Stimulated activated CD8-positive, alpha-beta memory T cell treated with anti-CD3 and anti-CD28 coated beads, Interleukin-4, amount 100 ng/mL, for 4 hours (primary cell): ENCODE measurements at places on chromosomes 12 and 14.

- no peak for DNase-seq
Observed at GRCh38 chr12:55061024-55061423, 41.2 kb downstream of the NEUROD4 start.

DNA sequence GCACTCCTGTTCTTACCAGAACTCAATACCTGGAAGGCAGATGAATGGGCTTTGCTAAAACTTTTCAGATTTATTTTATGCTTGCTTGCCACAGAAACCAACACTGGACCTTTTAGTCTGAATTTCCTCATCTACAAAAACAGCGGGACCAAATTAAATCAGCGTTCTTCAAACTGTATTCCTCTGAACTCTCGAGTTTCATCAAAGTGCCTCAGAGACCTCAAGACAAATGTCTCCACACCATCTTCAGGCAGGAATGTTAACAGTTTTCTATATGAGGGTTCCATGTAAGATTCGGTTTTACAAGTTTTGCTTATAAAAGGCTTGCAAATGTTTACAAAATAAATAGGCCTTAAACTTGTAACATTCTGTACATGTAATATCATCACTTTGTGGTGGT is 74.6 kb downstream of the MED13L start:
- no peak for DNase-seq

- DNase-seq = no peak
Observed at GRCh38 chr12:112270673-112271072, 111.6 kb downstream of the HECTD4 start.

DNA sequence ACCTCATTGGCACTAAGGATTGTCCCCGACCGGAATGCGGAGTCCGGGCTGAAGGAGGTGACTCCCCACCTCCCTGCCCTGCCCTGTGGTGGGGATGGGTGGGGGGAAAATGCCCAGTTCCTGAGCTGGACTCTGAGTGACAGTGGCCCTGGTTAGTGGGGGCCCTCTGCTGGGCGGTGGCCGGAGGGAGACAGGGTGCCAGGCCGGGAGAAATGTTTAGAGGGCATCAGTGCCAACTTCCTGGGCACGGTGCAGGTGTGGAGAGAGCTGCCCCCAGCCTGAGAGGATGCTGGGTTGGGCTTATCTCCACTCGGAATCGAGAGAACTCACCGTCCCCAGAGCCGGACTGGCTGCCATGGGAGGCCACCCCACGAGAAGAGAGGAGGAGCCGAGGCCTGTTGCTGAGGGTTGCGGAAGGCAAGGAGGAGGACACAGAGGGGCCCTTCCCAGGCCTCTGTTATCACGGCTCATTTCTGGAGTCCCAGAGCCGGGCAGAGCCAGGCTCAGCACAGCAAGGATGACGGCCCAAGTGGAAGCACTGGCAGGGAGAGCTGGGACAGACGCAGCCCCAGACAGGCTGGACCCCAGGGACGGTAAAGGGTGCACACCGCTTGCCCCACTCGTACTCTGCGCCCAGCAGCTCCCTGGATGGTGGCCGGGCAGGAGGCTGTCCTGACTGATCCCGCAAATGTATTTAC is 156.7 kb downstream of the KIF26A start:
- no peak for DNase-seq

- DNase-seq = no peak
Observed at GRCh38 chr12:77687321-77687720, 143.4 kb upstream of the NAV3 start.

- DNase-seq = no peak
Observed at GRCh38 chr12:70045514-70045913, 197.7 kb upstream of the CNOT2 start.

GRCh38 chr14:68757618-68758081 is 35.2 kb downstream of the ZFP36L1 start:
- no peak for DNase-seq

GRCh38 chr12:10363658-10363913 is 26.3 kb downstream of the KLRK1 start:
- DNase-seq = no peak

DNA sequence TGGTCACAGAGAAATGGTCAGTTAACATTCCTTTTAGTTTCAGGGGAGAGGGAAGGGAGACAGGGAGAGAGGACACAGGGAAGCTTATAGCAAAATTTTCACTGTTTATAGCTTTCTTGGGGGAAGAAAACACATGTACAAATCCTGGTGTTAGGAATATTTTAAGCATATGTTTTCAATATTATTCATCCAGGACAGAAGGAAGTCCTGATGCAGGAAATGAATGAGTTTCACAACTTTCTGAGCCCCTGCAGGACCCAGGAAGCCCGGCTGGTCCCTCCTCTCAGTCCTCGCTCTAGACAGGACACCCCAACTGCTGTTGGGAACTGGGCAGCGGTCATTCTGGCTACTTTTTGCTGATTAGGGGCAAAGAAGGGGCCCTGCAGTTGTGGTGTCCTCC is 71.1 kb upstream of the ZDHHC17 start:
- no peak for DNase-seq

DNA sequence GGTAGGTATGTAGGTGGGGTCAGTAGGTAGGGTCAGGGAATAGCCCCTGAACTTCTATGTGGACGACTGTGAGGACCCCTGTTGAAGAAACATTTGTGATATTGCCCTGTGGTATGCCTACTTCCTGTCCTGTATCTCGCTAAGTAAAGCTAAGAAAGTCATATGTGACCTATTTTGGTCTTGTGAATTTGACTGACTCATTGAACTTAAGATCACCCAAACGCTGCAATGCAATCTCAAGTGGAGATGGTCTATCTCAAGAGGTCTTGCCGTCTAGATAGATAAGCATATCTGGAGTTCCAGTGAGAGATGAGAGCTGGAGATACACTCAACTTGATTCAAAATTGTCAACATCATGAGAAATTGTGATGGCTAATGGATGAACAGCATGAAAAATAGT is 73.8 kb downstream of the TRAFD1 start:
- no peak for DNase-seq

GRCh38 chr14:49919825-49920659 is 27.2 kb downstream of the ARF6 start:
- DNase-seq = no peak

GRCh38 chr12:31954925-31955858 is 4.0 kb upstream of the RESF1 start:
- no peak for DNase-seq

DNA sequence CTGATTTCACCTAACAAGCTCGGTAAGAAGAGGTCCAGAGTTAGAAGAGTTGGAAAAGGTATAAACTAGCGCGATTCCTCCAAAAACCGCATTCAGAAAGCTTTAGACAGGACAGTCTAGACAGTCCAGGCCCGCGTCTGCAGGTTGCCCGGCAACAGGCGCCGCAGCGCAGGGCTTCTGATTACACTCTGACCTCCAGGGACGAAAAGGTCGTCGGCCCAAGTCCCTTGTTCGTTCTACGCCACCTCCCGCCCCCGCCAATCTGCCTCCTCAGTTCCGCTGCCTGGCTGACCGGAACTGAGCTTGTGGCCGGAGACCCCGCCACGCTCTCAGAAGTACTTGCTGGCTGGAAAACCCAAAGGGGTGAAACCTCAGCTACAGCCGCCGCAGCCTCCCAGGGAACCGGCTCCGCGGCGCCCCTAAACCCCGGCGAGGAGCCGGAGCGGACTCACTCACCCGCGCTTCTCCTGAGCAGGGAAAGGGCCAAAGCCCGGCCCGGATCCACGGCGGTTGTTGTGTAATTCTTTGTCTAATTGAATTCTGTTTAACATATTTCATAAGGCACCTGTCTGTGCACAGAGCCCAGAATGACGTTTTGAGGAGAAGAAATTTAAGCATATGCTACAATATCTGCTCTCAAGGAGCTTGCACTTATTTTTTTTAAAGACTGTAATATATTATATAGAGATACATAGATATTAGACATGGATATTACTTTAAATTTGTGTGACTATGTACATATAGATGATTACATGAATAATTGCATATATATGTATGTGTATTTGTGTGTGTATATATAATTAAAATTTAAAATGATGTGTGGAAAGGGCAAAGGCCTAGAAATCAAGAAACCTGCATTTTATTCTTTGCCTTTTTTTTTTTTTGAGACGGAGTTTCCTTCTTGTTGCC is at the start of gene CAPS2:
Gene CAPS2, minus strand, starts transcription at position 407 of the 909 bp plus-strand sequence. CDS start 3,826 bp downstream, outside the sequence.
- DNase-seq = peak; percentile 4

GRCh38 chr12:120006258-120006975 is 17.4 kb downstream of the BICDL1 start:
- no peak for DNase-seq

GRCh38 chr12:119378903-119379302 is 44.4 kb downstream of the CCDC60 start:
- no peak for DNase-seq

DNA sequence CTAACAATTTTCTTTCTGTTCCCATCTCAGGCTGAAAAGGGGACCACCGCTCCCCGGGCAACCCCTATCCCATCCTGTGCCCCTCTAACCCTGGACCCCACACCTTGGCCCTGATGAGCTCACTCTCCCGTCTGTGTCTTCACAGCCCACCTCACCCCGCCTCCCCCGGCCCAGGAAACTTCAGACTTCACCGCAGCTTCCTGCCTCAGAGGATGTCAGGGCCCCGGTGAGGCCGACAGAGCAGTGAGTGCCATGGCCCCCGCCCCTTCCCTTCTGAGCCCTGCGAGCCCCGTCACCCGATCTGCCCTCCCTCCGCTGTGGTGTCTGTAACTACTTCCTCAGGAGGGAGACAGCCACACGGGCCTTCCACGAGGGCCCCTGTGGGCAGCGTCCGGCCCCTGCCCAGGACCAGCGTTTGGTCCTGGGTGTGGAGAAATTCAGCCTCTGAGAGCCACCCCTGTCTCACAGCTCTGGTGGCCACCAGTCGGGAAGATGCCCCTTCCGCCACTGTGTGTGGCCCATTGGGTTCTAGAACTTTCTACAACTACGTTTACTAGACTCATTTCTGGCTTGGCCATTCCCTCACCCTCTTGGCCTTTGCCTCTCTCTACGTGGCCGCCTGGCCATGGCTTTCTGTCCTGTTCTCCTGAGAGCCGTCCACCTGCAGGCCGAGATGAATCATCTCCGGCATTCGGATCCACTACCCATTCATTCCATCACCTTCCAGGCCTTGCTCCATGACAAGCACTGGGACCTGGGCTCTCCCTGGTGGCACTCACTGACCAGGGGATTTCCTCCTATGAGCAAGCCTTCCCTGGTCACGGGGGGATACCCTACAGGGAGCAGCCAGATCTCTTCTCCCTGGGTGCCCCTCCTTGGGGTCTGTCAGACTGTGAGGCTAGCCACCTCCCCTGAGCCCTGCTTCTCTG is 3.4 kb downstream of the RHOF start:
- peak; percentile 94 for DNase-seq

GRCh38 chr12:54565310-54565985 is 16.0 kb downstream of the PDE1B start:
- DNase-seq = no peak

DNA sequence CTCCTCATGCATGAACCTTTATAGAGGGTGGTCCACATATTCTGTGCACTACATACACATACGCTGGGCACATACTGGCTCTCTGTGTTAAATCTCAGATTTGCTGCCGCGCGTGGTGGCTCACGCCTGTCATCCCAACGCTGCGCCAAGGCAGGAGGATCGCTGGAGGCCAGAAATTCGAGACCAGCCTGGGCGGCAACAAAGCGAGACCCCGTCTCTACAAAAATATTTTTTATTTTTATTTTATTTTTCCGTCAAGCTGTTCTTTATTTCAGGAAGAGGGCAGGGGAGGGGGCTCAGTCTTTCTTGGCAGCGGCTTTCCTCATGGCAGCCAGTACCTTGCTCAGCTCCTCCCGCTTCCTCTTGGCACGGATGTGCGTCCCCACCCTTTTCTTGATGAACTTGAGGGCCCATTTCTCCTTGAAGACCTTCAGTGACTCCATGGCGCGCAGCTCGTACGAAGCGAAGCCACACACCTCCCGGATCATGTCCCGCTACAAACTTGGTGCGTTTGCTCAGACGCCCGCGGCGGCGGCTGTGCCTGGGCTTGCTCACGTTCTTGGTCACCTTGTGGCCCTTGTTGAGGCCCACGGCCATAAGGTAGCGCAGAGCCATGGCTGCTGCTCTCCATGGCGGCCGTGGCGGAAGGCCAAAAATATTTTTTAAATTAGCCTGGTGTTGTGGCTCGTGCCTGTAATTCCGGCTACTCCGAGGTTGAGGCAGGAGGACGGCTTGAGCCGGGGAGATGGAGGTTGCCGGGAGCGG is 3.2 kb downstream of the DCAF4 start:
- no peak for DNase-seq

DNA sequence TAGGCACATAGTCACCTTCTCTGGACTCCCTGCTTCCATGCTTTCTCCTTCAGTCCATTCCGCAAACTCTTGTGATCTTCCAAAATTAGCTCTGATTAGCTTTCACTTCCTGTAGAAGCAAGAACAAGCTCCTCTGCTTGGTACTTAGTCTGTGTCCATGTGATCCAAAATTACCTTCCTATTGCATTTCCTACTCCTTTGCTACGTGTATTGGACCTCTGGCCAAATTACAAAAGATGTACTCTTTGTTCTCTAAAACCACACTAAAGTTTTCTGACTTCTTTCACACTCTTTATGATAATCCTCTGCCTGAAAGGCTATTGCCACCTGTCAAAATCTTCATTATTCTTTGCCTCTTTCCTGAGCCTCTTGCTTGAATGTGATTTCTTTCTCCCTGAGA is 786 bp upstream of the TSFM start:
- DNase-seq = no peak

GRCh38 chr14:21145437-21145836 is 10.4 kb downstream of the OR5AU1 start:
- no peak for DNase-seq

- DNase-seq = no peak
Observed at GRCh38 chr12:63382930-63383329, 231.9 kb upstream of the AVPR1A start.

- DNase-seq = no peak
Observed at GRCh38 chr12:58424735-58425392, 483.5 kb downstream of the ATP23 start.

DNA sequence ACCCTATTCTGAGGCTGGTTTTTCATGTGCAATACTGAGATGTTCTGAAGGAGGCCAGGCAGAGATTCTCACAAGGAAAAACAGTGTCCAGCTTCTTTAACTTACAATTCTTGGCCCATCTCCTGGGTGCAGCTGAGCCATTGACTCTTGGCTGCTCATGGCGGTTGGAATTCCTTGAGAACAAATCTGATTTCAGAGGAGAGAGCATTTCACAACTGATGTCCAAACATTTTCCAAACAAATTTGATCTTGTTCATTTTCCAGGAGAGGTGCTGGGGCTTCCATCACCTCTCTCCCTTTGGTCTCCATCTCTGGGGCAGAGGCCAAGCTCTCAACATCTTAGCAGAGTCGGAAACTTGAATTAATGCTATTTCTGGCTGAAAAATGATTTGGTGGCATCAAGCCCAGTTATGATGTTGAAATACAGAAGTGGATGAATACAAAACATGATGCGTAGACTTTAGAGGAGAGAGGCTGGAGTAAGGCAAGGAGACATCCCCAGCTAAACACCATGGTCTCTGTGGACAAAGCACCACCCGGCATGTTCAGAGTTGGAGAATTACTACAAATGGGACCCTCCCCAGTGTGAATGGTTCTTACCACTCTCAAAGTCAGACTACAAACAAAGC is 593.0 kb downstream of the VRK1 start:
- no peak for DNase-seq

- no peak for DNase-seq
Observed at GRCh38 chr12:88267630-88268029, 125.5 kb downstream of the TMTC3 start.
